SK-N-SH (cell line): ENCODE measurements at places on chromosomes 4 and X. TPM values are rescaled to one million over a fixed set of nuclear protein-coding genes. Genes with fewer than 3 reads are reported as not detected.

The ADH7 gene
- not detected in 2 replicates for polyA plus RNA-seq

GRCh38 chrX:16589826-16590225 lies 60.1 kb upstream of the S100G start:
- H3K27ac ChIP-seq, result peak overlapping the region; percentile 65
- no peaks in the 10 kb centered on the region for H3K27me3 ChIP-seq
- H3K36me3 ChIP-seq, result peaks cover 24% of the 10 kb centered on the region

GRCh38 chr4:169675825-169676224 lies 55.4 kb downstream of the CLCN3 start:
- 0 out of 2 replicates have a peak, but pooled peaks cover 4% of the 10 kb centered on the region for H3K4me1 ChIP-seq
- H3K4me3 ChIP-seq, result no peak overlapping the region

The GABRB1 gene
- not detected in 2 replicates for polyA plus RNA-seq

The ZAR1 gene
- polyA plus RNA-seq, result not detected in 2 replicates

DNA sequence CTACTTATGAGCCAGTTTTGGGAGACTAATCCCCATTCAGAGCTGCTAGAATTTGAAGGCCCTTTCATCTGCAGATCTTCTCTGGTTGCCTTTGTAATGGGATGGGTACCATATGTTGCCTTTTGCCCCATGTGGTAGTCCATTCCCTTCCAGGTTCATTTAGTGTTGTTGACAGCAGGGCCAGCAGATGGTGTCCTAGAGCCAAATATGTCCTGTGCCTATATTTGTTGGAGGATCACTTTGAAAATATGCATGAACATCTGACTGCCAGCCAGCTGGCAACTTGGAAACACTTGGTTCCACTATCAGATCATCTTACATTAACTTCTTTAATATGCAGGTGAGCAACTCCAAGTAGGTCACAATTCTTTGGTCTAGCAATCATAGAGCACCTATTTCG lies 30.4 kb downstream of the CFAP299 start:
- H3K4me3 ChIP-seq, result no peak overlapping the region
- DNase-seq, result peak; percentile 34
- no peak overlapping the region for H3K27ac ChIP-seq
- no peaks in the 10 kb centered on the region for H3K27me3 ChIP-seq
